ENCODE measurements at places on chromosomes 11 and 22.

- DNase-seq, result no peak
These were observed 3.9 kb downstream of the CRYBB2 start for GRCh38 chr22:25223269-25223850.

DNA sequence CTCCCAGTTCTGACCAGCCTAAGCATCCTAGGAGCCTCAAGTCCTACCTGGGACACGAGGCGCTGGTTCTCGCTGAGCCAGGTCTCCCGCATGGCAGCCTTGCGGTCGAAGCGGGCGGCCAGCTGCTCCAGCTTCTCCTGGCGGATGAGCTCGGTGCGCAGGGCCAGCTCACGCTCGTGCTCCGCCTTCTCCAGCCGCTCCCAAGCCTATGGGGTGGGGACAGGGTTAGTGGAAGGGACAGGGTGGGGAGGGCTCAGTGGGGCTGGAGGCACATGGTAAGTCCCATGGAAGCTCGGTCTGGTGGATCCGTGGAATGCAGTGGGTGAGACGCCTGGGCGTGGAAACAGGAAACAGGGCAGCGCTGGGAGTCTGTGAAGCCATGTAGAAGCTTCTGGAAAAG lies 20.9 kb downstream of the SPTBN2 start:
- DNase-seq, result no peak

DNA sequence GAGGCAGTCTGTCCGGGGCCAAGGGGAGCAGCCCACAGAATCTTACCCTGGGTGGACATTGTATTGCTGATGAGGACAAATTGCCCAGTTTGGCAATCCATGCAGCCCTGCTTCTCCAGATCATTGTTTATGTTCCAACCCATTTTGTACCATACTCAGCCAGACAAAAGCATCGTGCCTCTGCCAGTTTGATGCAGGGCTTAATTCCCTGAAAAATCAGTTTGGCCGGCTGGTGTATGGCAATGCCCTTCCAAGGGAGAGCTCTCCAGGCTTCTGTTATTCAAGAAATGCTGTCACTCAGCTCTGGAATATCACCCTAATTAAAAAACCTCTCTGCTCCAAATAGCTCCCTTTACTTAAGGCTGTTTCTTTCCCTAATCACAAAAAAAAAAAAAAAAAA lies 697.7 kb downstream of the TBC1D22A start:
- no peak for DNase-seq

- DNase-seq, result no peak
These were observed 64.1 kb upstream of the CLTCL1 start for GRCh38 chr22:19355413-19356157.

GRCh38 chr11:134486106-134486505 lies 74.1 kb upstream of the B3GAT1 start:
- no peak for DNase-seq

DNA sequence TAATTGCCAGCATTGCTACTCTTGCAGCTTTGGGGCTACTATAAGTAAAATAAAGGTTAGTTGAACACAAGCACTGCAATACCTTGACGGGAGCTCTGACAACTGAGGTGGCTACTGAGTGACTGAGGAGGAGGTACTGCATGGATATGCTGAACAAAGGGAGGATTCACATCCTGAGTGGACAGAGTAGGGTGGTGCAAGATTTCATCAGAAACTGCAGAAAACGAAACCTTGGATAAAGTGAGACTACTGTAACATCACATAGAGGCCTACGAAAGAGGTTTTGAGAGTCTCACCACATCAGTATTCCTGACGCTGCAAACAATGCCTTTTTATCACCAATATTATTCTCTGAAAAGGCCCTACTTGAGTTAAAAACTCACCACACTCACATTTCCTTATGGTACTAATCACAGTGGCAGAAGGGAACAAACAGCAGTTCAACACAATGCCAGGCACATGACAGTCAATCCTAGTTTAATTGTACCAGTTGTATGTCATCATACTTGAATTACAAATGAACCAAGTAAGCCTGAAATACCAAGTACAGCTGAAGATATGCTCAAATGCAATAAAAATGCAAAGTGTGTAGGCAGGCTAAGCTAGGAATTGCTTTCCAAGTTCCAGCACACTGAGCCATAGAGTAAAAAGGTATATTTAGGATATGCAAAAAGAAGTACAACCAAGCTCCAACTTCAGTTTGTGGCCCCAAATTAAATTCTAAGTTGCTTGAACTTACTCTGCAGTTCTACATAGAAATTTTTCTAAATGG lies 4.0 kb upstream of the GPR83 start:
- DNase-seq, result no peak
